ENCODE measurements at places on chromosomes 7 and 10.

DNA sequence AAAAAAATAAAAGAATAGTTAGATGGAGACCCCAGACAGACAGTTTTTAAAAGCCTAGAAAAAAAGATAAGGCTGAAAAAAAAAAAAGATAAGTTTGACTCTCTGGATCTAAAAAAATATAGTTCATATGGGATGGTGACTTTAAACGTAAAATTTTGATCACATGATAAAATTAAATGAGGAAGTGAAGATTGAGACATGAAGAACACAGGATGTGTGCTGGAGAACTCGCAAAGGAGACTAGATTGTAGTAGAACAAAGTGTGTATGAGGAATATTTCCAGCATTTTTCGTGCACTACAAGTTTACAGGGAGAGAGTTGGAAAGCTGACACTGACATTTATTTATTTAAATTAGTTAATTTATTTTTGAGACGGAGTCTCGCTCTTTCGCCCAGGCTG is 286.4 kb downstream of the PRPF18 start:
- DNase-seq, result no peak

GRCh38 chr10:103186128-103186527 is 6.9 kb downstream of the NT5C2 start:
- DNase-seq, result no peak

GRCh38 chr7:101549734-101550133 is 79.4 kb downstream of the MYL10 start:
- DNase-seq, result no peak

DNA sequence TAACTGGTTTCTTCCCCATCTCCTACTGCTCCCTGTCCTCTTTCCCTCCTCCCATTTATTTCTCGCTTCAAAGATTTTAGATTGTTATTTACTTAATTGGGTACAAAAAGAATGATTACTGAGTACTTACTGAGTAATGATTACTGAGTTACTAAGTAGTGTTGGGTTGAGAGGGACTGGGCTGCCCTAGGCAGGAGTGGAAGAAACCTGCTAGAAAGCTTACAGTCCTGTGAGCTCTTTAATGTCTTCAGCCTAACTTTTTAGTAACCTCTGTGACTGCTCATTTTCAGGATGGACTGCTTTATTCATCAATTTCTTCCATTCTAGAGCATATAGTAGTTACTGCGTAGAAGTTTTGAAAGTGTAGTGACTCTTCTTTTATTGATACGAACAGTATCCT is 7.6 kb downstream of the PHF14 start:
- DNase-seq, result no peak

GRCh38 chr7:42869131-42870020 is 42.5 kb downstream of the C7orf25 start:
- peak; percentile 43 for DNase-seq

GRCh38 chr7:3859431-3859830 is 558.4 kb downstream of the SDK1 start:
- no peak for DNase-seq

GRCh38 chr10:3631701-3632330 is 153.2 kb downstream of the KLF6 start:
- DNase-seq, result no peak

- no peak for DNase-seq
These were observed 97.7 kb upstream of the CDK6 start for GRCh38 chr7:92934096-92934495.

DNA sequence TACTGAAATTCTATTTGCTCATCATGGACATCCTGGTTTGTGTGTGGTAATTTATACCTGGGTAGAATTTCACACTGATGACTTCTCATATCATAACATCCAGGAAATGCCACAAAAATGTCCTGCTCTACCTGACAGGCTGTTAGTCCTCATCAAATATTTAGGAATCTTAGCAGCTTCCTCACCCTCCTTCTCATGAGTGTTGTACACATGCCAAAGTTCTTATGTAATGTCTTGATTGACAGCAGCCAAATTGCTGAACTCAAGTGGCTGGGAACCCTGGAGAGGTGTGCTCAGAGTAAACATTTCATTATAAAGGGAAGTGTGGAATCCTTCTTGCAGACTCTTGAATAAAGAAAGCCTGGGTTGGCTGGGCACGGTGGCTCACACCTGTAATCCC is 8.9 kb downstream of the EEPD1 start:
- DNase-seq, result no peak

GRCh38 chr7:34011017-34011695 is 105.8 kb downstream of the BMPER start:
- DNase-seq, result no peak

DNA sequence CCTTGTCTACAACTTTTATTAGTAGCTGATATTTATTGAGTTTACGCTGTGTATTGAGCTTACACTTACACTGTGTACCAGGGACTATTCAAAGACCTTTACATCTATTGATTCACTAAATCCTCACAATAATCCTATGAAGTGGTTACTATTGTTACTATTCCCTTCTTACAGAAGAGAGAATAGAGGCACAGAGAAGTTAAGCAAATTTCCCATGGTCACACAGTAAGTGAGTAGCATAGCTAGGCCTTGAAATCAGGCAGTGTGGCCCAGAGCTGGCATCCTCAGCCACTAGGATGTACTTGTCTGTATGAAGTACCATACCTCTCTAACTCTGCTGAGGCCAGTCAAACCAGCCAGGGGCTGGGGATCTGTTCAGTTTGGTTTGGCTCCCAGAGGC is 7.6 kb downstream of the COL13A1 start:
- DNase-seq, result no peak
